ENCODE measurements at places on chromosomes 7 and 10. TPM values are rescaled to one million over a fixed set of nuclear protein-coding genes. Genes with fewer than 3 reads are reported as not detected.

Gene PTPRZ1
- total RNA-seq = 0.72 TPM

Gene DYDC2
- not detected for total RNA-seq

DNA sequence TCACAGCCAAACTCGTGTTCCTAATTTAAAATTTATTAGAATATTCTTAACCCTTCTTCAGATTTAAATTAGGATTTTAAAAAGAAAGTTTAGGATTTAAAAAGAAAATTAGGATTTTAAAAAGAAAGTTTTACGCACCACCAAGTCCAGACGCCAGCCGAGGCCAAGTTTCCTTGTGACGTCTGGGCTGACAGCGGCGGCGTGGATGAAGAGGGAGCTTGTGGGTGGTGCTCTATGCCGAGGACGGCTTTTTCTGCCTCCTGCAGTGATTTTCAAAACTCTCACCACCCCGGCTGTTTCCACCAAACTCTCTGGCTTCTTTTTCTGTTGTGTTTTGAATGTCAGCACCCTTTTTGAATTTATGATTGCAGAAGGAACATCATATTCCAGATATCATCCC lies 252.9 kb downstream of the DNAJB6 start:
- no peak for DNase-seq

DNA sequence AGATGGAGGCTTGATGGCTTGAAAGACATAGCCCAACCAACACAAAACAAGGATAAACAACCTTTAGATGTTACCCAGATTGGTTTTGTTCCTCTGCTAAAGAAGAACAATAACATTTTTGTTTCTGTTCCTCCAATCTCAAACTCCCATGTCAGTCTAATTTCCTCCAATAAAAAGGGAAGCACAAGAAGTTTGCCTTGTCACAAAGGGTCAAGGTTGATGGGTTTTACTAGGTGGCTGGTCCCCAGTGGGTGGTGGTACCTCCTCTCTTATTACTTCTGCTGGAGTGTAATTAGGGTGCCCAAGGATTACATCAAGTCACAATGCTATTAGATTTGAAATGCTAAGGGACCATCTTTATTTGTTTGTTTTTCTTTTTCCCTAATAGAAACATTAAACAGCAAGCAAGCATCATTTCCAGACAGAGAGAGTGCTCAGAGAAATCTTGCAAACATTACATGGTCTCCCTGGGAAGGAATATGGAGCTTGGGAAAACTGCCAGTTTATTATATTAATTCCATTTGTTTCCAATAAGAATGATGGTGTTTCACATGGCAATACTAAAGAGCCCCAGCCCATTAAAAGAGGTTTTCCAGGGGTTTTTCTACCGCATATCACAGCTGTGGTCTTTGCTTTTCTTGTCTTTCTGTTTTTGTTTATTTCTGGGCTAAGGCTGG lies 78.3 kb upstream of the AOAH start:
- DNase-seq = no peak

GRCh38 chr10:14975672-14976273 lies 16.6 kb downstream of the MEIG1 start:
- DNase-seq = no peak

- no peak for DNase-seq
Measured at GRCh38 chr10:88045656-88046415, 182.4 kb downstream of the PTEN start.

DNA sequence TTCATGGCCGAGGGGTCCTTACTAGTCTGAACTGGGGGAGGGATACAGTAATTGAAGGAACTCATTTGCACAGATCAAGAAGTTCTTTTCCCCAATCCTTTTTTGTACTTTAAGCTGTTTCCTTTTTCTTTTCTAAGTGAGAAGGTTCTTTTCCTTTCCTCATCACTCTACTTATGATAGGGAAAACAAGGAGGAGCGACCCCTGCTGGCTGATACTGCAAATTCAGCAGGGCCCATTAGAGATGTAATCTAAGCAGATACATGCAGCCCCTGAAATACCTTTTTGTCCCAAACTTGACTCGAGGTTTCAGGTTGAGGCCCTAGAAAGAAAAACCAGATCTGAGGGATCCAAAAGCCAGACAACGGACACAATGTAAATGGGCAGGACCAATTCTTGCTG lies 305.5 kb downstream of the DNAJB9 start:
- no peak for DNase-seq

- no peak for DNase-seq
Measured at GRCh38 chr7:29242265-29242664, 47.7 kb downstream of the CHN2 start.

DNA sequence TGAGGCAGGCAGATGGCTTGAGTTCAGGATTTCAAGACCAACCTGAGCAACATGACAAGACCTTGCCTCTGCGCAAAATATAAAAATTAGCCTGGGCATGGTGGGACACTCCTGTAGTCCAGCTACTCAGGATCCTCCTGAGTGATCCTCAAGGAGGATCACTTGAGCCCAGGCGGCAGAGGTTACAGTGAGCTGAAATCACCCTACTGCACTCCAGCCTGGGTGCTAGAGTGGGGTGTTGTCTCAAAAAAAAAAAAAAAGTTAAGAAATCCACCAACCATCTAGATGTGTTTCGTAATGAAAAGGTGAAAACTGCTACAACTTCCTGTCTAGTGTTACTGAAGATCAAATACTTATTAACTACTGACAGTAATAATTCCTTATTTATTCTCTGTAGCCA lies 8.1 kb downstream of the GLCCI1 start:
- DNase-seq = no peak

Data from left ventricle myocardium superior (tissue), 1 donor.